ENCODE measurements at places on chromosomes 7 and 10.

GRCh38 chr7:95976369-95977060 is 204.2 kb downstream of the DYNC1I1 start:
- DNase-seq: no peak

DNA sequence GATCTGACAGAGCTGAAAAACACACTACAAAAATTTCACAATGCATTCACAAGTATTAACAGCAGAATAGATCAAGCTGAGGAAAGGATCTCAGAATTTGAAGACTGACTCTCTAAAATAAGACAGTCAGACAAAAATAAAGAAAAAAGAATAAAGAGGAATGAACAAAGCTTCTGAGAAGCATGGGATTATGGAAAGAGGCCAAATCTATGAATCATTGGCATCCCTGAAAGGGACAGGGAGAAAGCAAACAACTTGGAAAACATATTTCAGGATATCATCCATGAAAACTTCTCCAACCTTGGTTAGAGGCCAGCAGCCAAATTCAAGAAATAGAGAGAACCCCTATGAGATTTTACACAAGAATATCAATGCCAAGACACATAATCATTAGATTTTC is 804.8 kb upstream of the IGFBP3 start:
- no peak for DNase-seq

- no peak for DNase-seq
Observed at GRCh38 chr7:30761214-30762156, 9.6 kb downstream of the INMT start.

DNA sequence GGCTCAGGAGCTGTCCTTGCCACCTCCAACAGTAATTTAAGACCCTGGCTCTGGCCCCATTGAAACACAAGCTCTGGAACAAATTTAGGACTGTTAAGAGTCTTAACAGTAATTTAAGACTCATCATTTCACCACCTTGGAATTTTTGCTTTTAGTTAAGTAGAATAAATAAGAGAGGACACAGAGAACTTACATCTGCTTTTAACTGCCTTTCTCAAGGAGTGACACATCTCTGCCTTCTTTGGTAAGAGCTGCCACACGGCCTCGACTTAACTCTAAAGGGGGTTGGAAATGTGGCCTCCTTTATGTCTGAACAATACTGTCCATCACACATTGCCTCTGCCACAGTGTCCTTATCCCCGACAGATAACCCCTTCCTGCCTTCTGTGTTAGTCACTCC is 77.9 kb downstream of the HERPUD2 start:
- DNase-seq: no peak

DNA sequence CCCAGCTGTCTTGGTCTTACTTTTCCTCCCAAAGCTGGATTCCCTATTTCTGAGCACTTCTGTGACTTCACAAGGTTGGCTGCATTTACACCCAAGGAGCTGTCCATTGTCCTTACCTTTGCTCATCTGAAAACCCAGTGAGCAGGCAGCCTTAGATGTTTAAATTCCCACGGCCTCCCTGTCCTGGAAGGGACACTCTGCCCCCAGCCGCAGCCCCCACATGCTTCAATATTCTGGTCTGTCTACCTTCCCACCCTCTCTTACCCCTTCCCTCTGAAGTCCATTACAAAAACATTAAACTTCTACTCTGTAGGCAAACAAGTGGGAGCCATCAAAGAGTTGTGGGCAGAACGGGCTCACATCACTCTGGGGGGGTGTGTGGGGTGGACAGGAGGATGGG is 73.8 kb upstream of the EFCAB10 start:
- peak; percentile 63 for DNase-seq

- no peak for DNase-seq
Observed at GRCh38 chr7:155223503-155223902, 74.2 kb upstream of the INSIG1 start.

DNA sequence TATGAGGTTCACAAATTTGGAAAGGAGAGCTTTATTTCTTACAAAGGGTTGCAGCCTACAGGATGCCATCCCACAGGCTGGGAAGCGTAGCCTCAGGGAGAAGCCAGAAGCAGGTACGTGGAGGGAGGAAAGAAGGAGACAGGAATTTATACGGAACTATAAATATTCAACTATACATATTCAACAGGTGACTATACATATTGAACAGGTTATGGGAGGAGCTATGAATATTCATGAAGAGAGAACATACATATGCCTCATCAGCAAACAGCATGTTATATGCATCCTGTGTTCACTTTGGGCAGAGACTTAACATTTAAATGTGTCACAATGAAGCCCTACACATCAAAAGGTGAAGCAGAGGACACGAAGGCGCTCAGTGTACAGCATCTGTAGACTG is 40.5 kb upstream of the LMTK2 start:
- DNase-seq: no peak

Measured in eye (tissue), 1 donor.